SK-N-MC (cell line): ENCODE measurements at places on chromosomes 1 and 21.
A peak's percentile ranks its signal among the peaks of the same experiment; 100 is the strongest.

- no peak for DNase-seq
Measured at GRCh38 chr1:167927046-167927754, 9.3 kb upstream of the DCAF6 start.

GRCh38 chr1:53483656-53484055, 24.5 kb downstream of the DMRTB1 start:
- no peak for DNase-seq

- DNase-seq: no peak
Measured at GRCh38 chr1:73717976-73718375, 480.0 kb downstream of the LRRIQ3 start.

GRCh38 chr1:111924786-111925185, 64.7 kb downstream of the KCND3 start:
- no peak for DNase-seq

DNA sequence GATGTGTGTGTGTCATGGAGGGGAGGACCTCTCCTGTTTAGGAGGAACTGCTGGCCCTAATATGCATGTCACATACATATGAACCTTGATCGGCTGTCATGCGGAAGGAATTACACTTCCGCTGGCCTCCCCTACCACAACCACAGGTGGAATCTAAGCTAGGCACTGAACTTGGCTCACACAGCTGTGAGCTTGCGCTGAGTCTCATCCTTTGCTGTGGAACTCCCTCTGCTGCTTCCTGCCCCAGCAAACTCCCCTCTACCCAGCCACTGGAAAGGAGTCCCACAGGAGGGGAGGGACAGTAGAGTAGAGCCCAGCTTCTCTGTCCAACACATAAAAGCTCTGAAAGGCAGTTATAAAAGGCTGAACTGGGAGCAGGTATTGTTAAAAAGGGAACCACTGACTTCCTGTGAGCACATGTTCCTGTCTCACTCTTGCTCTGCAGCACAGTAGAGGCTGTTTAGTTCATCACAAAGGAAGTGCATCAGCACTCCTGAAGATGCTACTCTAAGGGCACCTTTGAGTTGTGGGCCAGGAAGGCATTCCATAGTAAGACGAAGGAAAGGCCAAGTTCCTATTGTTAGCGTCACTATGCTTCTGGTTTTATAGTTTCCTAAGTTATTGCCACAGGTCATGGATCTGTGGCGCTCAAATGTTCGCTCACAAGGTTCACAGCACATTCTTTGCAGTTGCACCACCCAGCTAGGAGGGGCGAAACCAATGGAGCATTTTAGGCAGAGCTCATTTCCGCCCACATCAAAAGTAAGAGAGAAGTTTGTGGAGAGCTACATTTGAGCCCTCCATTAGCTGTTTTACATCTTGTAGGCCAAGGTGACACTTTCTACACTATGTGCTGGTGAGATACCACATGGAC, 17.7 kb upstream of the PTPRC start:
- no peak for DNase-seq

- no peak for DNase-seq
Measured at GRCh38 chr1:28632560-28632959, 10.3 kb downstream of the TAF12 start.

GRCh38 chr1:206465951-206466350, 4.3 kb upstream of the IKBKE start:
- no peak for DNase-seq

DNA sequence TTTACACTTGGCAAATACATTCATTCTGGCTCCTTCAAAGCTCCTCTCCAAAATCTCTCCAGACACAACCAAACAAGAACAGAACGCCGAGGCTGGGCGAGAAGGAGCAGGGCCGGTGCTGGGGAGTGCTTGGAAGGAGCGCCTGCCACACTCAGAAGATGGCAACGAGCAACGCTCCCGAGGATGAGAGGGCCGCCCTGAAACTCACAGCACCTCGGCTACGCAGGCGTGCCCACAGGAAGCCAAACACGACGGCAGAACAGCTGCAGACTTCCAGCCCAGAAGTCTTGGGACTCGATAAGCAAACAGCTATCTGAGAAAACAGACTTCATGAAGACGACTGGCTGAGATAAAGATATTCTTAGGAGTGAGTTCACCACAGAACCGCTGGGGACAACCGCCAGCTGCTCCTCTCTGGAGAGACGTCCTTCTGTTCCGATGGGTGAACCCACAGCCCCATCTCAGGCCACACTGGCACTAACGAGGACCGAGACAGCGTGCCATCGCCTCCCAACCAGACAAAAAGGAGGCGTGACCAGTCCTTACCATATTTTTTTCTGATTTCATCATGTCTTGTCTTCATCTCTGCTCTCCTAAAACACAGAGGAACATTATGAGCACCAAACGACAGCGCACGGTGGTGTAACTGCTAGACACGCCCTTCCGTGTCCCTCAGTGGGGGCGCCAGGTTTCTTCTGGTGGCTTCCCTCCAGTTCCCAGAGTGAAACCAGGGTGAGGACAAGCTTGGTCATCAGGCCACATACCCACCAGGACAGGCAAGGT, 18.6 kb downstream of the PTTG1IP start:
- DNase-seq: no peak

- DNase-seq: no peak
Measured at GRCh38 chr1:216847397-216848036, 124.3 kb upstream of the ESRRG start.

DNA sequence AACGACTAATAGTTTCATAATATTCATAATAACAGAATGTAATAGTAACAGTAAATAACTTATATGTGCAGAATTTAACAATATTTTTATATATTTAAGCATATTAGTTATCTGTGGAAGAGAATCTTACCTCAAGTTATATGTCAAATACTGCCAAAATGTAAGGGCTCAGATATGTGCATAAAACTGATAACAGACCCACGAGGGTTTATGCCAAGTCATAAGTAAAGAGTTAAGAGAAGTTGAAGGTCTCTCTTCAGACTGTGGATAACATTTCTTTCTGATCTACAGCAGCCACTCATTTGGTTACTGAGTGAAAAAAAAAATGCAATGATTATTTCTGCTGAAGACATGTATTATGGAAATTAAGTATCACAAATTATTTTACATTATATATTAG, 1167.8 kb upstream of the NCAM2 start:
- DNase-seq: no peak

GRCh38 chr1:6345009-6345408, 48.6 kb downstream of the ACOT7 start:
- DNase-seq: no peak

- peak; percentile 34 for DNase-seq
Measured at GRCh38 chr1:40153073-40153770, 8.0 kb upstream of the RLF start.

- no peak for DNase-seq
Measured at GRCh38 chr21:42736646-42737350, 83.4 kb downstream of the PDE9A start.

DNA sequence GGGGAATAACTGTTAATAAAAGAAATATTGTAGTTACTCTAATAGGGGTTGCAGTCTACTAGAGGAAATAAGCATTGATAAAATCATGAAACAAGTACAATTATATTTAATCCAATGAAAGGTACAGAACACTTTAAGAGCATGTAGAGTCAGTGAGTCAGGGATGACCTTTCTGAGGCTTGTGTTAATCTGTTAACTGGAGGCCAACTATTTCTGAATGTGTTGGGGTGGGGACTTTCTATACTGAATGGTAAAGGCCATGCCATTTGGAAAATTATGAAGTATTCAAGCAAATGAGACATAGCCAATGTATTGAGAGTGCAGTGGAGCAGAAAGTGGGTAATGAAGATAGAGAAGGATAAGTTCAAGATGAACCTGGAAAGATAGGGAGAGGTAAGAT, 646.2 kb downstream of the ADGRL2 start:
- no peak for DNase-seq

- no peak for DNase-seq
Measured at GRCh38 chr1:179757933-179758332, 14.8 kb downstream of the FAM163A start.

DNA sequence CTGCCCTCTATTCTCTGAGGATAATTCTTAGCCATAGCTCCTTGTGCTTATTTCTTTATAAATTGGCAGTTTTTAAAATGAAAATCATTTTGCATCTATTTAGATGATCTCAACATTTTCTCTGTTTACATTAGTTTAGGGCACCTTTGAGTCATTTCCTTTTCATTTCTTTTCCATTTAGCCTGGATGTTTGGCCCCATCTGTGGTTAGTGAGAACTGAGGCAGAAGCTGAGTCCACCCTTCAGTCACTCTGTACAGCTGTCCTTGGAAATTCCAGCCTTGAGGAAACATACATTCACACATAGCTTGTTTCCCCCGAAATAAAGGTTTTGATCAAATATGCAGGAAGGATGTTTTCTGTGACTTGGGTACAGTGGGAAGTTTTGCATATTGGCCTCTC, 123.7 kb downstream of the NTNG1 start:
- no peak for DNase-seq

GRCh38 chr1:182337736-182338571, 53.6 kb downstream of the GLUL start:
- no peak for DNase-seq

- DNase-seq: no peak
Measured at GRCh38 chr1:236165238-236165981, 23.1 kb downstream of the GPR137B start.

DNA sequence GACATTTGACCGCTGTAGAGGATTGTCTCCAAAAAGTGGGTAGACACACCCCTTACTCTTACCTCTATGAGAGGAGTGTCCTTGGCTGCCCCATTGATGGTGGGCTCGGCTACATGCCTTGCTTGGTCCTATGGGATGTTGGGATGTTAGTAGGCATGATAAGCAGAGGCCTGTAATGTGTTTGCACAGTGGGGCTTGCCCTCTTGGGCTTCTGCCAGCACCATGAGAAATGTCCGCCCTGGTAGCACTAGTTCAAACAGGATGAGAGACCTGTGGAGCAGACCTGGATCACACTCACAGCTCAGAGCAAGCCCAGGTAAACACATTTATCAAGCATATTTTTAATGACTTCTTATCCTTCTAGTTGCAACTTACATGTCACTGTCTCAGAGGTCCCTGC, 54.2 kb downstream of the SH3GLB1 start:
- no peak for DNase-seq

- no peak for DNase-seq
Measured at GRCh38 chr1:78223417-78224215, 177.8 kb downstream of the GIPC2 start.

DNA sequence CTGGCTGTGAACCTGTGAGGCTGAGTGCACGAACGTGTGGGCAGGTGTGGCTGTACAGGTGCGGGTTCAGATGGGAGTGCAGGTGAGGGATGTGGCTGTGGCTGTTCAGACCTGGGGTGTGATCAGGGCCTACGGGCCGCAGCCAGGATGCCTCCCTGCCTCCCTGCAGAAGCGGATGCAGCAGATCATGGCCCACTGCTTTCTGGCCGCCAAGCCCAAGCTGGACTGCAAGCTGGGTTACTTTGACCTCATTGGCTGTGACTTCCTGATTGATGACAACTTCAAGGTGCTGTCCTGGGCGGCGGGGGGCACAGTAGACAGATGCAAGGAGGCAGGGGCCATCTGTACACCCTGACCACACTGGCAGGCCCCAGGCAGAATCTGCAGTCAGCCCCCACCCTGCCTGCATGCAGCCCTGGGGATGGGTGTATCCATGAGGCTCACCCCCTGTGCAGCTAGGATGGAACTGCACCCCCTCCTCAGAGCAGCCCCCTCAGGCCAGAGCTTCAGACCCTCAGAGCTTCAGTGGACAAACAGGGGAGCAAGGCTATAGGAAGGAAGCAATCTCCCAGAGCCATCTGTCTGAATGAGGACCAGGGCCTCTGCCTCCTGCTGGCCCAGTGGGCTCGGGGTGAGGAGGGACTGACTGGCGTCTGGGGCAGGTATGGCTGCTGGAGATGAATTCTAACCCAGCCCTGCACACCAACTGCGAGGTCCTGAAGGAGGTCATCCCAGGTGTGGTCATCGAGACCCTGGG, 9.8 kb downstream of the TNFRSF18 start:
- no peak for DNase-seq

DNA sequence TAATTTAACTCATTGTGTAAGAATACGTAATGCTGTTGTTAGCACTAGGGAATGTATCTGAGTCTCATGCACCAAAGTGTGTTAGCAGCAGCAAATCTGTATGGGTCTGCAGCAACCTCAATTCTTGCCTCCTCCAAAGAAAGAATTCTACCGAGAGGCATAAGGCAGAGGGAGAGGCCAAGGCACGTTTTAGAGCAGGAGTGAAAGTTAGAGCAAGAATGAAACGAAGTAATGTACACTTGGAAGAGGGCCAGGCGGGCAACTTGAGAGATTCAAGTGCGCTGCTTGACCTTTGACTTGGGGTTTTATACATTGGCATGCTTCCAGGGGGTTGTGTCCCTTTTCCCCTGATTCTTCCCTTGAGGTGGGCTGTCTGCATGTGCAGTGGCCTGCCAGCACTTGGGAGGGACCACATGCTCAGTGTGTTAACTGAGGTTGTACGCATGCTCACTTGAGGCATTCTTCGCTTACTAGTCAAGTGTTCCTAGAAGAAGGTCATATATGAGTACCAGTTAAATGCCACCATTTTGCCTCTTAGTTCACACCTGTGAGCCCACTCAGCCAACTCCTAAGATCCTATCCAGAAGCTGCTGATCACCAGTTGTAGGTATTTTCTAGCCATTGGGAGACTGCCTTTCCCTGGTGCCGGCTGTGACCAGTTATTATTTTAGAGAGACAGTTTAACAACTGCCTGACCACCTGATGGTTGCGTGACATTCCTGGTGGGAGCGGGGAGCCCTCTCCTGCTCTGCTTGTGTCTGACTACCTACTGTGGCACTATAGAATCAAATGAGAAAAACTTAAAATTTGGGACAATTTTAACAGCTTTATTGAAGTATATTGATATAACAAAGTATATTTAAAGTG, 2.7 kb upstream of the CNN3 start:
- no peak for DNase-seq

GRCh38 chr1:18798946-18799345, 60.5 kb downstream of the TAS1R2 start:
- no peak for DNase-seq

DNA sequence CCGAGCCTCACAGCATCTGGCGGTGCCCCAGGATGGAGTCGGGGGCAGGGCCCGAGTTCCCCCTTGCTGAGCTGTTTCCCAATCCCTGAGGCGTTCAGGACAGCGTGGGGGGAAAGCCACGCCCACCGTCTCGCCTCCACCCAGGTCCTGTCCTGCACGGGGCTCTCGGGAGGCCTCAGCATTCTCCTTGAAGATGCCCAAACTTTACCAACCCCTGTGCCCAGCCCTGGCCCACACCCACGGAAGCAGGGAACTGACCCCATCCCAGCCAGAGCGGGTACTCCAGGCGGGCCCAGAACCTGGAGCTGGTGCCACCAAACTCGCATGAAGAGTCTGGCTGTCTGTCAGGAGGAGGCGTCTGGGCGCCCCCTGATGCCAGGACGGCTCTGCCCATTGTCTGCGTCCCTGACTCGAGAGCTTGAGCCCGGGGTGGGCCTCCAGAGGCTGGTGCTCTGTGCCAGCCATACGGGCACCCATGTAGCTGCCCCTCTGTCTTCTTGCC, 35.3 kb upstream of the POFUT2 start:
- DNase-seq: no peak

GRCh38 chr1:17207966-17208418, 3.1 kb downstream of the PADI1 start:
- DNase-seq: peak; percentile 92

DNA sequence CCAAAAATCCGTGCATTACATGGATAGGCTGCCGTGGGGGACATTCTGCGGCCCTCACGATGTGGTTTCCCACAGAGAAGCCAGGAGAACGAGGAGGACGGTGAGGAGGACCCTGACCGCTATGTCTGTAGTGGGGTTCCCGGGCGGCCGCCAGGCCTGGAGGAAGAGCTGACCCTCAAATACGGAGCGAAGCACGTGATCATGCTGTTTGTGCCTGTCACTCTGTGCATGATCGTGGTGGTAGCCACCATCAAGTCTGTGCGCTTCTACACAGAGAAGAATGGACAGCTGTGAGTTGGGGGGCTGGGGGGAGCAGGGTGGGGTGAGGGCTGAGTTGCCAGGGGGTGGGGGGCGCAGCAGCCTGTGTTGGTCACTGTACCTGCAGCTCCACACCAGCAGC, 13.2 kb downstream of the PSEN2 start:
- DNase-seq: no peak
